ENCODE measurements at places on chromosomes 1 and 21. TPM values are rescaled to one million over a fixed set of nuclear protein-coding genes. Genes with fewer than 3 reads are reported as not detected.

The CDCA8 gene
- 1.3 TPM for total RNA-seq

The NECTIN4 gene
- 25.0 TPM for total RNA-seq

The ARHGEF16 gene
- total RNA-seq: 6.4 TPM

The S100A2 gene
- total RNA-seq: 392 TPM

The HJV gene
- not detected for total RNA-seq

The DNASE2B gene
- total RNA-seq: not detected

The TNFRSF4 gene
- total RNA-seq: not detected

The SPRR2A gene
- total RNA-seq: not detected

The PLXNA2 gene
- total RNA-seq: 5.8 TPM

The PRMT2 gene
- total RNA-seq: 123 TPM

The GJB4 gene
- 9.0 TPM for total RNA-seq

The SPATA45 gene
- 0.30 TPM for total RNA-seq

The CASZ1 gene
- 7.8 TPM for total RNA-seq

The RAB13 gene
- total RNA-seq: 80.6 TPM
